Activated T-helper 1 cell treated with anti-CD3 and anti-CD28 coated beads, Interleukin-12 subunit alpha, Interleukin-12 subunit beta, Interleukin-2, Interleukin-4 antibody, amounts not matched to agents 30 ng/mL and 10 ng/mL and 1 ng/mL, durations not matched to agents 14 hours and 24 hours and 36 hours (primary cell): ENCODE measurements at places on chromosomes 6 and 20. TPM values are rescaled to one million over a fixed set of nuclear protein-coding genes. Genes with fewer than 3 reads are reported as not detected.

DNA sequence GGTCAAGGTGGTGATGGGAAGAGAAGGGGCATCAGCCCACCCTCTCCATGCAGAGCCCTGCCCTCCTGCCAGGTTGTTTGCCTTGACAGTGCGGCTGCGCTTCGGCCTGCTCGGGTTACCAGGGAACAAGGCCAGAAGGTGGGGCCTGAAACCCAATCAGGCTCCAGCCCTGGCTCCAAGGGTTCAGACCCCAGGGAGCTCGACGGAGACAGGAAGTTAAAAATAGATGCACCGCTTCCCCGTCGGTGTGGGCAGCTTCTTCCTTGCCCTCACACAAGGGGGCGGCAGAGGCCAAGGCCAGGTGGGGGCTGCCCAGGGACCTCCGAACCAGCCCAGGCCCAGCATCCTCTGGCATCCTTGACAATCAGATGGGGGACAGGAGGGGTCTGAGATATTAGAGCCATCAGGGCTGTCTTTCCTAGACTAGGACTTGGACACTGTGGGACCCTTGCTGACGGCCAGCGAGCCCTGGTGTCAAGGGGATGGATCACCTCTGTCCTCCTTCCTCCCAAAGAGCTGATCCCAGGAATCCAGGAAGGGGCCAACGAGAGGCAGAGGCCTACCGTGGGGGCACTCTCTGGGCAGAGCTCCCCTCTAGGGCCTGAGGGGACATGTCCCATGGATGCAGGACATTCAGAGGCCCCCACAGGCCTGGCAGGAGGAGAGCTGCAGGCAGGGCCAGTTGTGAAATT lies 65.2 kb downstream of the RIPOR3 start:
- DNase-seq, result no peak

- no peak for DNase-seq
Measured at GRCh38 chr20:4490606-4491280, 231.0 kb upstream of the PRND start.

TXLNB gene
- 0.08 TPM in 1 of 2 replicates, not detected in the other for total RNA-seq

SCUBE3 gene
- total RNA-seq, result 0.05 TPM in 1 of 2 replicates, not detected in the other
